ENCODE measurements at places on chromosomes 6 and 20. TPM values are rescaled to one million over a fixed set of nuclear protein-coding genes. Genes with fewer than 3 reads are reported as not detected.

GRCh38 chr20:4896971-4897497, 104.3 kb downstream of the SLC23A2 start:
- DNase-seq, result no peak

DNA sequence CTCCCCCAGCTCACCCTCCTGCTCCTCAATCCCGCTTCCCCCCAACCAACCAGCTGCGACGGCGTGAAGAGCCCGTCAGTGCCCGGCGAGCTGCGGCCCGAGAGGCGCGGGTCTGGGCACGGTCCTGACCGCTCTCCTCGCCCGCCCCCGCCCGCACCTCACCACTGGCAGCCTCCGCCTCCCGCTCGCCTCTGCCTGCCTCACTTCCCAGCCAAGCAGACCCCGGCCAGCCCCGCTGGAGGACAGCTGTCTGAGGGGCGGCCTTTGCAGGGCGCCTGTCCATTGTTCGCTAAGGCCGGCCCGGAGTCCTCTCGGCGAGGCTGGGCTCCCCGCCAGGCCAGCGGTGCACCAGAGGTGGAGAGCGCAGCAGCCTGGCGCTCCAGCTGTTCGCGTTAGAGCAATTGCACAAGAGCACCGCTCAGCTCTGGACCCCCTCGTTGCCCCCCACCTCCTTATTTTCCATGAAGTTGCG, 1.3 kb downstream of the SOBP start:
- DNase-seq, result peak; percentile 87

- DNase-seq, result peak; percentile 40
These were observed 3.3 kb downstream of the ADGRB3 start for GRCh38 chr6:68638230-68638900.

- DNase-seq, result no peak
These were observed 160.2 kb downstream of the QRSL1 start for GRCh38 chr6:106789428-106790148.

DNA sequence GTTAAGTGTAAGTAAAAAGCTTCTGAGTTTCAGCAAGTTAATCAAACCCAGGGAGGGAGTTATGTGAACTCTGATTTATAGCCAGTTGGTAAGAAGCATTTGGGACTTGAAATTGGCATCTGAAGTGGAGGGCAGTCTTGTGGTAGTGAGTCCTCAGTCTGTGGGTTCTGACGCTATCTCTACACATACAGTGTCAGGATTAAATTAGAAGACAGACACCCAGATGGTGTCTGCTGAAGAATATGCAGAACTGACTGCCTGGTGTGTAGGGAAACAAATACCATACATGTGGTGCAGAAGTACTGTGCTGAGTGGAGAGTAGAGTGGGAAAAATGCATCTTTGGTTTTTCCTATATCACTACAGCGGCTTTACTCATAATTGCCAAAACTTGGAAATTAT, 43.5 kb upstream of the PLN start:
- no peak for DNase-seq

The TUBB2B gene
- total RNA-seq, result 1.3 TPM

The DEFB124 gene
- not detected for total RNA-seq

The AKIRIN2 gene
- total RNA-seq, result 38.9 TPM

The FKBP1C gene
- total RNA-seq, result 0.40 TPM

Measured in Right ventricle myocardium superior (tissue), 1 donor.